ENCODE measurements at places on chromosomes 2 and 18.

DNA sequence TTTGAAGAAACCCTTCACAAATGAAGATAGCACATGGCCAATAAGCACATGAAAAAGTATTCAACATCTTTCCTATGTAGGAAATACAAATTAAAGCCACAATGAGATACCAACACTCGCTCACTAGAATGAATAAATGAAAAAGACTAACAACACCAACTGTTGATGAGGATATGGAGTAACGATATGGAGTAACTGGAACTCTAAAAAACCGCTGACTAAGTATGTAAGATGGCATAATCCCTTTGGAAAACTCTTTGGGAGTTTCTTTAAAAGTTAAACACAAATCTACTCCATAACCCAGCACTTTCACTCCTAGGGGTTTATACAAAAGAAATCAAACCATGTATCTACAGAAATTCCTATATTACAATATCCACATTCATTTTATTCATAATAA lies 220.5 kb downstream of the AFF3 start:
- DNase-seq: no peak

GRCh38 chr2:159098361-159098760 lies 129.9 kb downstream of the TANC1 start:
- DNase-seq: no peak

- no peak for DNase-seq
Observed at GRCh38 chr2:464562-465309, 176.8 kb upstream of the ALKAL2 start.

DNA sequence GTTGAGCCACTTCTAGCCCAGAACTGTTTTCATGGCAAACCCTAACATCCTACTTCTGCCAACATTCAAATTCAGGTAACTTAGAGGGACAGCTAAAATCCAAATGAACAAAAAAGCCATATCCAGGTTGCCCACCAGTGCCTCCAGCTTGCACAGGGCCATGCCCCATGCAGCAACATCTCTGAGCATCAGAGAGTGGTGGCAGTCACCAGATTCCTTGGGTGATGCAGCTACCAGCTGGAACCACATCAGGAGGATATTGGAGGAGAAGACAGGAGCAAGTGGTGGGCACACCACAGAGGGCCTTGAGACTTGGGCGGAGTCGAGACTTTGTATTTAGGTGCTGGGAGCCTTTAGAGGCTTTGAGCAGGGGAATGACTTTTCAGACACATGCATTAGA lies 50.5 kb downstream of the SDC1 start:
- no peak for DNase-seq

DNA sequence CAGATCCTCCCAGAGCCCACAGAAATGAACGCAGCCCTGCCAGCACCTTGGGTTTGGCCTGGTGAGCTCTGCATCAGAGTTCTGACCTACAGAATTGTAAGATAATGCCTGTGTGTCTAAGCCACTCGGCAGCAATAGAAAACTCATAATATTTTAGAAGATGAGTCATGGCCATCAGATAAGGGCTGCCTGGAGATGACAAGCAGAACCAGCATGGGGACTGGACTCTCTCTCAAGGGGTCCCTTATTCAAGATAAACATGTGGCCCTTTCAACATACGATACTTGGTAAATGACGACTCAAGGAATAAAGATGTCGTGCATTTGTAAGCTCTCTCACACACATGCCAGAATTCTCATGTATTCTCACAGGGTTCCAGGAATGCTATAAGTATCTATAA lies 8.5 kb upstream of the AGAP1 start:
- no peak for DNase-seq

DNA sequence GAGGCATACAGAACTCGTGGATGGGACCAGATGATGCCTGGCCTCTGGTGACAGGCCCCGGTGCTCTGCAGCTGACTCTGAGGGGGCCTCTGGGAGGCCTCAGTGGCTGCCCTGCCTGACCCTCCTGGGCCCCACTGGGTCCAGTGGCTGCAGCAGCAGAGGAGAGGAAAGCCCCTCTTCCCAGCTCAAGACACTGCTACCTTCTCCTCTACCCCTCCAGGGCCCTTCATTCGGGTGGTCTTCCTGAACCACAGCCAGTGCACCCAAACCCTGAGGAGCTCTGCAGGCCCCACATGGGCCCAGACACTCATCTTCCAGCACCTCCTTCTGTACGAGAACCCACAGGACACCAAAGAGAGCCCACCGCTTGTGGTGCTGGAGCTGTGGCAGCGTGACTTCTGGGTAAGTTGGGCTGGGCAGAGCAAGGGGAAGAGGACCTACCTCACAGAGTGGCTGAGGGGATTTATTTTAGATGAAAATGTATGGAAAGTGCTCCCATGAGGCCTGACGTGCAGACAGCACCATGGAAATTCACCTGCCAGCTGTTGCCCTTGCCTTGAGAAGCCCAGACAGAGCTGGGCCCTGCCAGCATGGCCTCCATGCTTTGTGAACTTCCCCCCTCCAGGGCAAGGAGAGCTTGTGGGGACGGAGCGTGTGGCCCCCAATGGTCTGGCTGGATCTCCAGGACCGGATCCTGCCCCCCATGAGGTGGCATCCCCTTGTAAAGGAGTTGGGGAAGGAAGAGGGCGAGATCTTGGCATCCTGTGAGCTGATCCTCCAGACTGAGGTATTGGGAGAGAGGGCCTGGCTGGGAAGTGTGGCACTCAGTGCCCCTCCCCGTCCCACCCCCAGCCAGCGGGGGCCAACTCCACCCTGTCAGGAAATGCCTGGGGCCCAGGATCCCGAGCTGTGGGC lies 46.3 kb downstream of the LMAN2L start:
- DNase-seq: no peak

- DNase-seq: peak; percentile 15
Observed at GRCh38 chr18:68763083-68763482, 34.8 kb upstream of the CCDC102B start.

- no peak for DNase-seq
Observed at GRCh38 chr2:120310136-120310535, 35.8 kb upstream of the INHBB start.

- no peak for DNase-seq
Observed at GRCh38 chr2:241617431-241618154, 19.4 kb downstream of the THAP4 start.

- DNase-seq: peak; percentile 92
Observed at GRCh38 chr2:217988014-217988839, 14.6 kb downstream of the TNS1 start.

GRCh38 chr2:170816504-170817092 lies at the start of gene GAD1:
Gene GAD1 (plus strand): TSS chr2:170816887. CDS start chr2:170818592, 1,705 bp downstream.
- peak; percentile 86 for DNase-seq

- no peak for DNase-seq
Observed at GRCh38 chr2:126880324-126880723, 18.4 kb upstream of the TEX51 start.

DNA sequence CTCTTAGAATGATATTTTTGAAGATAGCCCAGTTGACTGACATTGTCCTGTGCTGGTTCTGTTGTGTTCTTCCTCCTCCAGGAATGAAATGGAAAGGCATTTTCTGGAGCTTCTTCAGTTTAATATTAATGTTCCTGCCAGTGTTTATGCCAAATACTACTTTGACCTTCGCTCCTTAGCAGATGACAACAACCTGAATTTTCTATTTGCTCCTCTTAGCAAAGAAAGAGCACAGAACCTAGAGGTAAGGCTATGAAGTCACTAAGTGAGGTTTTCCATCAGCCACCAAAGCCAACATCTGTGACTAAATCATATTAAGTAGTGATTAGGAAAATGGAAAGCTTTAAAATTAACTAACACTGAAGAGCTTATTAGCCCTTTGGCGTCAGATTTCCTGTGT lies 18.8 kb downstream of the FZD5 start:
- DNase-seq: no peak

GRCh38 chr2:71100195-71100964 lies 29.6 kb downstream of the MCEE start:
- peak; percentile 72 for DNase-seq

GRCh38 chr18:54509793-54510192 lies 81.3 kb upstream of the DYNAP start:
- no peak for DNase-seq

- no peak for DNase-seq
Observed at GRCh38 chr2:42947809-42948600, 155.6 kb upstream of the HAAO start.

GRCh38 chr2:10366601-10367270 lies 64.0 kb downstream of the HPCAL1 start:
- no peak for DNase-seq

GRCh38 chr18:76405681-76406356 lies 89.2 kb downstream of the ZNF516 start:
- peak; percentile 19 for DNase-seq

- DNase-seq: no peak
Observed at GRCh38 chr2:133936096-133936495, 317.8 kb upstream of the MGAT5 start.

DNA sequence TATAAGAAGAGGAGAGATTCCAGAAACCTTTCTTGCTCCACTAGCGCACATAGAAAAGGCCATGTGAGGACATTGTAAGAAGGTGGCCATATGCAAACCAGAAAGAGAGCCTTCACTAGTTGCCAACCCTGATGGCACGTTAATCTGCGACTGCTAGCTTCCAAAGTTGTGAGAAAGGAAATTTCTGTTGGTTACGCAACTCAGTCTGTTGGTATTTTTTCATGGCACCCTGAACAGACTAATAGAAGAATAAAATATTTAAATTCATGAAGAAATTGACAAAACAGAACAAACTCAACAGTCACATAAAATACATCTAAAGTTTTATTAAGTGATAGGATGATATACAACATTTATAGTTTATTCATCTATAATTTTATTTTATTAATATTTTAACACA lies 625.9 kb upstream of the NRXN1 start:
- DNase-seq: no peak

DNA sequence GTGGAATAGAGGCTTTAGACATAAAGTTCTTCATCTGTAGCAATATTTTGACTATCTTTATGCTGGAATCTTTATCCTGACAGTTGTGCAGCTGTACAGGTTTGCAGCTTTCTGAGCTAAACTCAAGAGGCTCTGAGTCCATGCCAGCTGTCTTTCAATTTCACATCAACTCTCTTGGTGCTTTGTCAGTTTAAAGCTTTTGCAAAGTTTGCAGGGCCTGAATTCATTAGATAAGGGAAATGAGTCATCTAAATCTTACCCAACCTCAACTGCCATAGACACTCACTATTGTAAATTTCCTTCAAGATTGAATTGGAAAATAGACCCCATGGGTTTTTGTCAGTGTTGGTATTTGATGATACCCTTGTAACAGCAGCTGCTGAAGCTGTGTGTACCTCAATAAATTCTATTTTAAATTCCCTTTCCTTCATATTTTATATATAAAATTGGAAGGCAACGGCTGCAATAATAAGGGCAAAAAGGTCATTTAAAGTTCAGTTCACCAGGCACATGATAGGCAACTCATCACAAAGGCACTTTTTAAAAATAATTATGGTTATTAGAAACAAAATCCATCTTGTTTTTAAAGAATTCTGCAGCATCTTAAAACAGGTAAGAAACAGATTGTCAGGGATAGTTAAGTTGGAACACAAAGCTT lies 169.9 kb upstream of the SLC39A10 start:
- peak; percentile 53 for DNase-seq

Data from RWPE1 (cell line).